A549 treated with CpdA at 1 μM for 4 hours (cell line): ENCODE measurements at places on chromosomes 7 and 10. TPM values are rescaled to one million over a fixed set of nuclear protein-coding genes. Genes with fewer than 3 reads are reported as not detected.

The YWHAG gene
- total RNA-seq = 220 to 242 TPM (median 225 TPM) in 5 replicates

The CADPS2 gene
- total RNA-seq = 0.04 to 0.19 TPM (median 0.07 TPM) in 5 replicates

The RHOBTB1 gene
- total RNA-seq = 4.3 to 7.2 TPM (median 5.8 TPM) in 5 replicates

The C7orf57 gene
- 0.26 to 0.61 TPM (median 0.37 TPM) in 5 replicates for total RNA-seq

The DYNC1I1 gene
- total RNA-seq = 0.06 to 0.27 TPM (median 0.18 TPM) in 4 of 5 replicates, not detected in the other

The ATP6V1F gene
- 243 to 262 TPM (median 252 TPM) in 5 replicates for total RNA-seq

The HHEX gene
- total RNA-seq = 15.5 to 17.6 TPM (median 15.9 TPM) in 5 replicates

The PIK3AP1 gene
- total RNA-seq = 0.36 to 0.92 TPM (median 0.66 TPM) in 5 replicates

The GATAD1 gene
- total RNA-seq = 18.2 to 21.3 TPM (median 19.8 TPM) in 5 replicates

The MOSPD3 gene
- 16.2 to 22.1 TPM (median 19.5 TPM) in 5 replicates for total RNA-seq

The WNT8B gene
- total RNA-seq = 0.03 to 0.07 TPM in 2 of 5 replicates, not detected in the others

The ASB10 gene
- total RNA-seq = not detected in 5 replicates

The CCL24 gene
- total RNA-seq = not detected in 5 replicates

The PDE6C gene
- not detected in 5 replicates for total RNA-seq

The DENND10 gene
- 46.9 to 67.2 TPM (median 55.9 TPM) in 5 replicates for total RNA-seq

The GARS1 gene
- 147 to 180 TPM (median 152 TPM) in 5 replicates for total RNA-seq
